Activated T-cell treated with anti-CD3 and anti-CD28 coated beads for 48 hours (primary cell): ENCODE measurements at places on chromosomes 2 and 18.

DNA sequence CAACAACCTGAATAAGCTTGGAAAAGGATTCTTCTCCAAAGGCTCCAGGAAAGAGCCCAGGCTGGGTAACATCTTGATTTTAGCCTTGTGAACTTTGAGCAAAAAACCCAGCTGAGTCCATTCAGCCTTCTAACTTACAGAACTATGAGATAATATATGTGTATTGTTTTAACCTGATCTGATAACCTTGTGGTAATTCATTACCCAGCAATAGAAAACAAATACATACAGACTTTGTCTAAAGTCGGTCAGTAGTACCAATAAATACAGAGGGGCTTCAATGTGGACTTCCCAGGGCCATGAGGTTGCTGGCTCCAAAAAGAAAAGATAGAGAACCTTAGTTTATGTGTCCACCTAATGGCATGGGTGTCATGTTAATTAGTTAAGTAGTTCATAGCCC is 191.8 kb downstream of the KCNH7 start:
- no peak for DNase-seq

- no peak for DNase-seq
These were observed 18.1 kb downstream of the TIMM21 start for GRCh38 chr18:74166386-74166785.

- no peak for DNase-seq
These were observed 16.7 kb upstream of the WIPF1 start for GRCh38 chr2:174614261-174614660.

DNA sequence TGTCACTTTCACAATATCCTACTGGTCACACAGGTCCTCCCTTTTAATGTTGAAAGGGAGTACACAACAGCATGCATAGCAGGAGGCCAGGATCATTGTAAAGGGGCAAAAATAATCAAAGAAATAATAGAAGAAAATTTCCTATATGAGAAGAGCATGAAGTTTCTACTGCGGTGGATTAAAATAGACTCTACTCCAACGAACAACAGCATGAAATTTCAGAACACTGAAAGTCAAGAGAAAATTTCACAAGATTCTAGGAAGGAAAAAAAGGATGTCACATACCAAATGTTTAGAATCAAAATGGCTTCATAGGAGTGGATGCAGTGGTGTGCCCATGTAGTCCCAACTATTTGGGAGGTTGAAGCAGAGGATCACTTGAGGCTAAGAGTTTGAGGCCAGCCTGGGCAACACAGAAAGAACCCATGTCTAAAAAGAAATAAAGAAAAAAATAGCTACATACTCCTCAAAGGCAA is 72.0 kb upstream of the EPAS1 start:
- no peak for DNase-seq

GRCh38 chr18:55302167-55302833 is 285.7 kb downstream of the TCF4 start:
- DNase-seq: no peak

- no peak for DNase-seq
These were observed 345.6 kb downstream of the GRB14 start for GRCh38 chr2:164275659-164276058.

GRCh38 chr2:49753344-49753985 is 599.1 kb upstream of the FSHR start:
- DNase-seq: no peak

GRCh38 chr2:236161082-236161462 is 7.1 kb downstream of the GBX2 start:
- no peak for DNase-seq

DNA sequence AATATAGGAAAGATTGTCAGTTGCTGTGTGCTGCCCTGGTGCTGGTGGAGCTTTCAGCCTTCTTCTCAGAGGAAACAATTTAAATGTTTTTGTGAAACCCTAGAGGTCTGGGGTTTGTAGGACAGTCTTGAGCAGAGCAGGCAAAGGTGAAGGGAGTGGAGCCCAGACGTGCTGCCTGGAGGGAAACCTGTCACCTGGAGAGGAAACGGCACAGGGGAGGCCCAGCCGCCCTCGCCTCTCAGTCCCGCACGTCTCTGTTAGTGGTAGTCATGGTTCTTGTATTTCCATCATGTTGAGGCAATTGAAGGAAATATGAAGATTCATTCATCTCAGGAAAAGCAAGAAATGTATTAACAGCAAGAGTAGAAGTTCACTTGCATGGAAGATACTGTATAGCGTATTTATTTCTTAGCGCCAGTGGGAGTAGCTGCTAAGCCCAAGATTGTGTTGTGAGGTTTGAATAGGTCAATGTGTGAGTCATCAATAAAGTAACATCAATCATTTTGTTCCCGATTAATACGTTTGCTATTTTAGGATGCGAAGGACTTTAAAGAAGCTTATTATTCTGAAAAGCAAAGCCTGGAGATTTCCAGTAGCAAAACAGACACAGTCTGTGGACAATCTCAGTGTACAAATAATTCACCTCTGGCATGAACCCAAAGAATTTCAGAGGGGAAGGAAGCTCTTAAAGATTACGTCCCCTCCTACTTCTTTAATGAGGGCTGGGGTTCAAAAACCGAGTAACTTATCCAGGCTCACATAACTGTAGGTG is 70.4 kb downstream of the LRRFIP1 start:
- peak; percentile 49 for DNase-seq

DNA sequence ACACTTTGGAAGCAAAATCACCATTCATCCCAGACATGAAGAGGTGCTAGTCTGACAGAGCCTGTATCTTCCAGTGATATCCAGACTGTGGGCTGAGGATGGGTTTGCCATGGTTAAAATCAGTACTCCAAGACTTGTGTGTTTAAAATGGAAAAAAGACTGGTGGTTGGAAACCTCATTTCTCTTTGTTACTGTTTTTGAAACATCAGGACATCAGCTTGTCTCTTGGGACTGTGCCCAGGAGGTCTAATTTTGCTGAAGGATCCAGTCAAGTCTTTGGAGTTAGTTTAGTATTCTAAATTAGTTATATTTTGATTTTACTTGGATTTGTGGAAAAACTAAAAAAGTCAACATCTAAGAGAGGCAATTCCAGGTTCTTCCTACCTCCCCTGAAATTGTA is 578.4 kb downstream of the PLCL1 start:
- DNase-seq: no peak

- DNase-seq: peak; percentile 3
These were observed 50.1 kb downstream of the THUMPD2 start for GRCh38 chr2:39728941-39729351.

DNA sequence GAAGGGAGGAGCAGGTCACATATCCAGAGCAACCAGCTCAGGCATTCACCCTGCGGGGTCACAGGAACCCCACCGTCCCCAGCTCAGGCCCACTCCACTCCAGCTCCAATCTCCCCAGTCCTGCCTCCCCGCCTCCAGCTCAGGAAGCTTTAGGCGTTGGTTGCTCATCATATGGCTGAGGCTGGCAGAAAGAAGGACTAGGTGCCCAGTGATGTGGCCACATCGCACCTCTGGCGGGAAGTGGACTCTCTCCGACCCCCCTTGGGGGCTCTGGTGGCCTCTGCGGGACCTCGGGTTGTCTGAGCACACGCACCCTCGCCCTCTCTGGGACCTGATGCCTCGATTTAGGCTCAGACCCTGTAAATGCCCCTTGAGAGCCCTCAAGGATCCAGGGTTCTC is 187.7 kb downstream of the ZFP36L2 start:
- DNase-seq: no peak

DNA sequence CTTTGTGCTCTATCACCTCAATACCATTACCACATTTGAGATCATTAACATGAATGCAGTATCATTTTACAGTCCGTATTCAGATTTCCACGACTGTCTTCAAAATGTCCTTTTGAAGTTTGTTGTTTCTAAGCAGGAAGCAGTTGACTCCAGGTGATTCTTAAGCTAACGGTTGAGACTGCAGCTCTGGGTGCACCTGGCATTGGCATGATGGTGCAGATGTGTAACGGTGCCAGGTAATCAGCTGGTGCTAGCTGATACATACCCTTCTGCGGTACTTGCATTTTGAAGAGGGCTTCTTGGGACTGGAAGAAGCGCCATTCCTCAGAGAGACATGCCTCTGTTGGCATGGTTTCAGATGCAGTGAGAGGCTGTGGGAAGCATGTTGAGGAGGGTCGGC is 19.5 kb downstream of the SIGLEC15 start:
- DNase-seq: no peak

DNA sequence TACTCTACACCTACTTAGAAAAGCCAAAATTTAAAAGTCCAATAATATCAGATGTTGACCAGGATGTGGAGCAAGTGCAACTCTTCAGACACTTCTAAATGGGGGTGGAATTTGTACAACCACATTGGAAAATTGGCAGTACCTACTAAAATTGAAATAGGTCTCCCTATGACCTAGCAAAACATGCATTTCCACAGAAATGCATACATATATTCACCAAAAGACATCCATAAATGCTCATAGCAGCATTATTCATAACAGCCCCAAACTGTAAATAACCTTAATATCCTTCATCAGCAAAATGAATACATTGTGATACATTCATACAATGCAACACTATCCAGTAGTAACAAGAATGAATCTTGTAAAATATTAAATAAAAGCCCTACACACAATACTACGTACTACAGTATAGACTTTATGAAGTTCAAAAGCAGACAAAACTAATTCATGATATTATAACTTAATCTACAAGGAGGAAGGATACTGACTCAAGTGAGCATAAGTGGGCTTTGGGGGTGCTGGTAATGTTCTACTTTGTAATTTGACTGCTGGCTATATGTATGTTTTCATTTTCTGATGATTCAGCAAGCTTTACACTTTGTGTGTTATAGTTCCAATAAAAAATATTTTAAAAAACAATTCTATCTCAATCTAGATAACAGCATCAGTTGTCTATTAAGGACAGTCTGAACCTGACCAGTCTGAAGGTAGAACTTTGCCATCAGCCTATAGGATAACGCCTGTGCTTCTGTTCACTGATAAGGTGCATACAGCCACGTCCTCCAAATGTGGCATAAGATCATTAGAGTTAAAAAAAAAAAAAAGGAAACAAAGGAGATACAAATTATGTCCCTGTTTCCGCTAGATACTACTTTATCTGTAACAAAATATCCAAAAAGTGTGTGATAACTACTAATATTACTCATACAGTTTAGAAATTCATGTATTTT is 6.6 kb upstream of the TNFRSF11A start:
- DNase-seq: no peak

DNA sequence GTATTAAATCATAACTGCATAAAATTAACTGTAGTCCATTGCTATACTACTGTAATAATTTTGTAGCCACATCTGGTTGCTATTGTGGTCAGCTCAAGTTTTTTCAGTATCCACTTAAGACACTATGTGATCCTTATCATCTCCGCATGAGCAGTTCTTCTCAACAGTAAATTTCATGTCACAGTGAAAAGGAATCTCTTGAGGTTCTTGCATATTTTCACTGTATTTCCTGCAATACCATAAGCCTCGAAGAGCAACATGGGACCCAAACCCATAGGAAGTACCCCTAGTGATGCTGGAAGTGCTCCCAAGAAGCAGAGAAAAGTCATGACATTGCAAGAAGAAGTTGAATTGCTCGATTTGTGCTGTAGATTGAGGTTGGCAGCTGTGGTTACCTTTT is 86.7 kb downstream of the LDLRAD4 start:
- no peak for DNase-seq

DNA sequence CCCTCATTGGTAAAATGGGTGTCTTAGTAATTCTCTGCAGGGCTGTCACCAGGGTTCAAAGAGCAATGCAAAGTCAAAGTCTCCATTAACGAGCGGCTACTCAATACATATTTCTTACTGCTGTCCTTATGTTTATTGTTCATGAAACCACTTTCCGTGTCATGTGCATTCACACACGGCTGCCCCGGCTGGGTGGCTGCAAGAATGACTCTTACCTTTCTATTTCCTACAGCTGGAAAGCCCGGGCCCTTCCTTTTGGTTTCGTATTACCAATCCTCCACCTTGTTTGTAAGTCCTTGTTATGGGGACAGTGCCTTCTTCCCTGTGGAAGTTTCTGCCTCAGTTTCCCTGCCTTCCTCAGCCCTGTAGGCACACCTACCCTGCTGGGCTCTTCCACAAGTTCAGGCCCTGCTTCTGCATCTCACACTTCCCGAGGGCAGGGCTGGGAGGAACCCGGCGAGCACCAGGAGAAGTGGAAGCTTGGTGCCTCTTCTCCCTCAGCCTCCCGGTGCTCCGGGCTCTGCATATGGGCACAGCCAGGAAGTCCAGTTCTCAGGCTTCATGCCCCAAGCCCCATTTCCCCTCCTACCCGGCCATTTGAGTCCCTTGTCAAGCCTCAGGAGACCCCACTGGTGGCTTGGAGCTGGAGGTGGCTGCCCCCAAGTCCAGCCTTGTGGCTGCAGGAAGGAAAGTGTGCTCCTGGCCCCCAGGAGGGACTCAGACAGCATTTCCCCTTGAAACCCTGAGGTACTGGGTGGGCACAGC is 18.7 kb upstream of the ACKR3 start:
- no peak for DNase-seq

- DNase-seq: peak; percentile 79
These were observed at the start of gene GPR55 for GRCh38 chr2:230924470-230925341. TSS of gene GPR55 (minus strand) at chr2:230925242. CDS start at chr2:230910962, 14,280 bp downstream.

GRCh38 chr2:218320704-218321336 is 28.5 kb upstream of the TMBIM1 start:
- no peak for DNase-seq

GRCh38 chr2:37782721-37783371 is 111.4 kb upstream of the CDC42EP3 start:
- DNase-seq: no peak

- no peak for DNase-seq
These were observed at the start of gene CYP26B1 for GRCh38 chr2:72147303-72147971. TSS of gene CYP26B1 (minus strand) at chr2:72147862. CDS start at chr2:72147834, 28 bp downstream.

DNA sequence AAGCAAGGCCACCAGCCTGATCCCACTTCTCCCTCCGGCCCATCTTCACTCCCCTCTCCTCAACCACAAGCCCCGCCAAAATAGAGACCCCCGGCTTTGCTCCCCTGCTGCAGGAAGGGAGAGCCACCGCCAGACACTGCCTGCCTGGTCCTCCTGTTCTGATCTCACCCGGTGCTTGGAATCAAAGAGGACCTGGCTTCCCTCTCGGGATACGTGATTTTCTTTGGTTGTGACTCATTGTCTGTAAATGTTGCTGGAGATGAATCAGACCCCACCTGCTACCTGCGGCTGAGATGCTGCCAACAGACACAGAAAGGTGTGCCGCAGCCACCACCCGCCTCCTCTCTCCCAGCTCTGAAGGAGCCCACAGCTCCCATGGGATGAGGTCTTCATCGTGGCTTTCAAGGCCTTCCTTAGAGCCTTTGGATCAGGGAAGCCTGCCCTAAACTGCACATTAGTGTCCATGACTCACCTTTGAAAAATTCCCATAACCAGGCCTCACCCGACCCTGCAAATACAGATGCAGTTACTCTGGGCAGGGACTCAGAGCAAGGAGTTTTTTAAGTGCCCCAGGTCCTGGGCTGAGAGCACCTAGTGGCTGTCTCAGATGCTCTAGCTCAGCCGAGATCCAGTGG is 79.4 kb upstream of the ZNF532 start:
- no peak for DNase-seq

DNA sequence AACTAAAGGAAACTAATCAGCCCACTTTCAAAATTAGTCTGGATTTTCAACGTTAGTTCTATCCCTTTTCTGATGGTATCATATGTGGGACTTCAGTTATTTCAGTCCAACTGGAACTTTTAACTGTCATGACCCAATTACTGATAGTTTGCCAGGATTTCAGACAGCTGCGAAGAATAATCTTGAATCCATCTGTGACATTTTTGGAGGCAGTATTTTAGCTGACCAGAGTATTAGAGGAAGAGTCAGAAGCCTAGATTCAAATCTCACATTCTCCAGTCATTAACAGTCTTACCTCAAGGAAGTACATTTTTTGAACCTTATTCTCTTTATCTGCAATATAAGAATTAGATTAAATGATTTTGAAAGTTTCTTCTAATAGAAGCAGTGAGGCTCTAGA is 81.3 kb downstream of the PTRHD1 start:
- DNase-seq: no peak

GRCh38 chr2:173296235-173296634 is 58.4 kb upstream of the CDCA7 start:
- DNase-seq: no peak

GRCh38 chr18:63897072-63897471 is 9.6 kb downstream of the SERPINB2 start:
- DNase-seq: no peak
